Suppressor macrophage treated with lipopolysaccharide for 1 hour (primary cell): ENCODE measurements at places on chromosomes 1 and 21.

DNA sequence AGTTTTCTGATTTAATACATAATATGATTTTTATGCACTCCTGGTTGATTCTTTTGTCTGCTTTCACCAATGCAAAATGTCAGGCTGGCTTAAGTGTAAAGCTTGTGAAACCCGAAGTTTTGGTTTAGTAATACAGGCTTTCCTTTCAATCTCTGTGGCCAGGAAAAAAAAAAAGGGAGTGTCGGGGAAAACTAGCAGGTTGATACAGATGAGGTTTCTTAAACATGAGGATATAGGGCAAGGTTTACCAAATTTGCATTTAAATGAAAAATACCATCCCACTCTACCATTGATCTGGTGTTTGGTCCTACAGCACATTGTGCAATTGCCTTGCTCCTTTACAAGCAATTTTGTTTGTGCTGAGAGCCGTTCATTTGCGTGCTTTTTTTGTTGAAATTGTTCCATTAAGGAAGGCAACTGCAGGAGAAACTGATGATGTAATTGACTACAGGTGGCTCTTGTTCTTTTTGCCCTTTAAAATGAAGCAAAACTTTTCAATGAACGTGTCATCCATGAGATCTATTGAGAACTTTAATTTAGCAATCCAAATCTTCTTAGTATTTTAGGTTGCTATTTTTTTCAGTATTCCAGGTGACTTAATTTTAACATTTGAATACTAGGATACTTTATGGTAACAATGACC, 22.7 kb downstream of the CLIC6 start:
- no peak for DNase-seq

GRCh38 chr1:62744611-62745577, 39.0 kb upstream of the ATG4C start:
- no peak for DNase-seq

- no peak for DNase-seq
Observed at GRCh38 chr1:204286315-204286714, 72.5 kb upstream of the GOLT1A start.

DNA sequence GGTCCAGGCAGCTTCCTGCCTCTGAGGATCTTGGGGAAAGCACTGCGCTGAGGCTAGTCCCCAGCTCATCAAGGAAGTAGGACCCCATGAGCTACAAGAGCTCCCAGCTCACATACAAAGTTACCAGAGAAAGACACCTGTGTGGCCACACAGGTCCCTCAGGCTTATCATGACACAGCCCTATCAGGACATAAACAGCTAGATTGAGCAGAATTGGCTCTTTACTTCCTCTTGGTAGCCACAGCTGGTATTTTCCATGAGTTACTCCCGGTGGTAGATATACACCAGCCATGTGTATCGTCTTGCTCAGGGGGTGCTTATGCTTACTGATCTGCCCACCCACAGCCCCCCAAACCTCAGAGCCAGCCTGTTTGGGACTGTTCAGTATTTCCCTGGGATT, 1.2 kb downstream of the LENEP start:
- DNase-seq: no peak

GRCh38 chr1:247334378-247335133, 2.9 kb upstream of the ZNF496 start:
- DNase-seq: no peak

DNA sequence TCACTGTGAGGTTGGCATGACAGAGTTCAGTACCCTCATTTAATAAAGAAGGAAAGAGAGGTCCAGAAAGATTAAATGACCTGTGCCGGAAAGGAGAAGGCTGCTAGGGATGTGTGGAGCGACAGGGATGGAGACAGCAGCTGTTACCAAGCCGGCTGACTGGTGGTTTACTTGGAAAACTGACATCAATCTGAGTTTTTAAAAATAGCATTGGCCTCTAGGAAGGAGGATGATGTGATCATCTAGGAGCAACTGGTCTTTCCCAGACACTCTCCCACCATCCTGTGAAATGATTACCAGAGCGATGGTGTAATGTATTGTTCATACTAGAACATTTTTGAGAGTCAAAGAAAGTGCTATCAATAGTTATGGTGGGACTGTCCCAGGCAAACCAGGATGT, 154.4 kb downstream of the ZSCAN20 start:
- DNase-seq: no peak

GRCh38 chr1:9369964-9370788, 77.5 kb downstream of the SPSB1 start:
- DNase-seq: no peak

DNA sequence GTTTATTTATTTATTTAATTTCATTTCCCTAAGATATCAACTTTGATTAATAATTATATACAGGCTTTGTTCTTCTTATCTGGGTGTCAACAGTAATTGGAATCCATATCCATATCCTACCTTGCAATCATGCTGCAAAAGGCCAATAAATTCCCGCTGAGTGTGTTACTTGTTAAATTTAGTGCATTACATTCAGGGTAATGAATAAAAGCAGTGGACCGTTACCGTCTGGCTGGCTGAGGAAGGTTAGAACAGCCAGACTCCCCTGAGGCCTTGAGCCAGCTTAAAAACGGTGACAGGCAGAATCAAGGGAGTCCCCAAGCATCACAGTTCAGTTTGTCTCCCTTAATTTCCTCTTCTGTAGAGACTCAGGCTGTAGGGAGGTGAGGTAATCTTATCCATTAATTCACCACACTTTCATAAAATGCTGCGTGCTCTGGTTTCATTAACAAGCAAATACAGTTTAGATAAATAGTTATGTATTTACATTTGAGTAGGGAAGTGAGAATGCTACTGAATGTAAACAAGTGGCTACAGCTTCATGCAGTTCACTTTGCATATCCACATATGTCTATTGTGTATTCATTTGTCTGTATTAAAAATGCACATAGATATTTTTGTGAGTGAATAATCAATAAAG, 888.2 kb upstream of the CXADR start:
- DNase-seq: no peak

- no peak for DNase-seq
Observed at GRCh38 chr1:26721669-26722355, 26.0 kb downstream of the ARID1A start.
